ENCODE measurements at places on chromosomes 1 and 21. TPM values are rescaled to one million over a fixed set of nuclear protein-coding genes. Genes with fewer than 3 reads are reported as not detected.

Gene PGLYRP4
- total RNA-seq = not detected

Gene CRB1
- 7.3 TPM for total RNA-seq

Gene KCNH1
- total RNA-seq = 7.8 TPM

Gene OR2T35
- not detected for total RNA-seq

Gene ICOSLG
- total RNA-seq = 0.37 TPM

Gene WNT4
- total RNA-seq = not detected

Gene P3H1
- total RNA-seq = 86.0 TPM

Gene KCNK1
- total RNA-seq = not detected

Gene ACTN2
- 2.7 TPM for total RNA-seq

Gene CR1L
- not detected for total RNA-seq

Gene HENMT1
- 15.9 TPM for total RNA-seq

Gene TMEM125
- not detected for total RNA-seq

Gene CA6
- not detected for total RNA-seq

Gene AGRN
- 914 TPM for total RNA-seq

Gene CTPS1
- 110 TPM for total RNA-seq

Gene S100A2
- total RNA-seq = 1.1 TPM

Gene AMY2A
- not detected for total RNA-seq

Gene SPATA21
- total RNA-seq = not detected

Gene UQCRH
- 271 TPM for total RNA-seq

Gene TFF3
- total RNA-seq = not detected

Gene LYPLA2
- total RNA-seq = 191 TPM

Gene KCNE1
- total RNA-seq = 1.6 TPM

Gene TTC24
- total RNA-seq = not detected

Gene TLR5
- not detected for total RNA-seq

Gene IL19
- not detected for total RNA-seq

Gene PFKFB2
- 3.6 TPM for total RNA-seq

Gene TMEM200B
- total RNA-seq = 5.8 TPM

Gene BCAR3
- total RNA-seq = 12.8 TPM

Gene SPRR1B
- total RNA-seq = not detected

Gene FAM163A
- total RNA-seq = not detected

Gene ITLN2
- not detected for total RNA-seq

Gene ATP1A2
- not detected for total RNA-seq

Gene LSS
- total RNA-seq = 390 TPM

Gene NUDT4B
- not detected for total RNA-seq

Gene CAMK1G
- total RNA-seq = 2.0 TPM

Gene SNX27
- total RNA-seq = 39.3 TPM

Gene CFHR5
- not detected for total RNA-seq

Gene RXFP4
- not detected for total RNA-seq

Gene KRTAP21-2
- not detected for total RNA-seq

Gene CYP4A11
- 0.71 TPM for total RNA-seq

Gene OR2L2
- 0.25 TPM for total RNA-seq

Gene CD247
- total RNA-seq = not detected

Gene GATAD2B
- total RNA-seq = 57.6 TPM

Gene GLRX2
- total RNA-seq = 7.2 TPM

Gene PEAR1
- total RNA-seq = 1.2 TPM

Gene GBP6
- total RNA-seq = not detected

Gene GIPC2
- total RNA-seq = not detected

Gene ADAMTS5
- 22.5 TPM for total RNA-seq

Gene MTARC1
- total RNA-seq = 22.0 TPM

Gene TMEM82
- total RNA-seq = not detected

Gene TNNI3K
- total RNA-seq = not detected

Gene MYBPH
- total RNA-seq = not detected

Gene SLC1A7
- not detected for total RNA-seq

Gene RCOR3
- 82.1 TPM for total RNA-seq

Gene PLPPR4
- 0.29 TPM for total RNA-seq

Measured in glutamatergic neuron (in vitro differentiated cells).